Psoas muscle (tissue), 8 donors: ENCODE measurements at places on chromosomes 5 and 9. TPM values are rescaled to one million over a fixed set of nuclear protein-coding genes. Genes with fewer than 3 reads are reported as not detected.
A peak's percentile ranks its signal among the peaks of the same experiment; 100 is the strongest.

The ZFP2 gene
- 4.4 TPM for polyA plus RNA-seq

The HTR4 gene
- polyA plus RNA-seq: not detected

The PPP3R2 gene
- polyA plus RNA-seq: not detected

DNA sequence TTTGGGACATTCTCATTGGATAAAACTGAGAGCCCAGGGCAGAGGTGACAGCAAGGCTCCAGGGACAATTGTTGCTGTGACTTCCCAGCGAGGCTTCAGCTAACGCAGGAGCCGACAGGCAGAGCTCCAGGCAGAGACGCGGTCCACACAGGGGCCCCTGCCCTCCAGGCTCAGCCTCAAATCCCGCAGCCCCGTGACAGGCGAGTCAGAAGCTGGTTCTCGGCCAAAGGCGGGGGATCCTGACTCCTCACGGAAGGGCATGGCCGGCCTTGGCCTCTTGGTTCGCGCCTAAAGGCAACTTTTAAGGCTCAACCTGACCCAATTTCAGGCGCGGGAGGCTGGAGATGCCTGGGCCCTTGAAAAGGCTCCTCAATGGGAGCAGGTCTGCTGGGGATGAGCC lies 21.3 kb downstream of the SLC12A7 start:
- no peak overlapping the region for H3K4me3 ChIP-seq
- no peak overlapping the region for H3K27ac ChIP-seq
- peaks cover 2% of the 10 kb centered on the region for H3K27me3 ChIP-seq
- H3K4me1 ChIP-seq: no peaks in the 10 kb centered on the region
- peaks cover 4% of the 10 kb centered on the region for H3K36me3 ChIP-seq

DNA sequence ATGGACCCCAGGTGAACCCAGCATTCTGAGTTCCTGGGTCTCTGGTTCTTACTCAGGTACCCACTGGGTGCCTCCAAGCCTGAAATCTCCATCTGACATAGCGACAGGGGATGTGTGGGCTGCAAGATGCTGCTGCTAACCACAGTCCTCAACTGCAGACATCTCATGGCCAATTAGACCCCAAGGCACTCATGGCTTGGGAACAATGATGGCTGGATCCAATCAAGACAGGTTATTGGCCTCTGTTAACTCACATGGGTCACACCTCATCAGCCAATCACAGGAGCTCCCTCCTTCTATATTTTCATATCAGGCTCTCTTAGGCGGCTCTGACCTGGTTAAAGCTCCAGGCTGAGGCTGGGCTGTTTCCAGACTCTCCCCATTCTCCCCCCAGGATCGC lies 57.0 kb downstream of the CXXC5 start:
- H3K36me3 ChIP-seq: no peaks in the 10 kb centered on the region
- H3K27me3 ChIP-seq: peaks cover 10% of the 10 kb centered on the region
- DNase-seq: no peak
- no peak overlapping the region for H3K27ac ChIP-seq

DNA sequence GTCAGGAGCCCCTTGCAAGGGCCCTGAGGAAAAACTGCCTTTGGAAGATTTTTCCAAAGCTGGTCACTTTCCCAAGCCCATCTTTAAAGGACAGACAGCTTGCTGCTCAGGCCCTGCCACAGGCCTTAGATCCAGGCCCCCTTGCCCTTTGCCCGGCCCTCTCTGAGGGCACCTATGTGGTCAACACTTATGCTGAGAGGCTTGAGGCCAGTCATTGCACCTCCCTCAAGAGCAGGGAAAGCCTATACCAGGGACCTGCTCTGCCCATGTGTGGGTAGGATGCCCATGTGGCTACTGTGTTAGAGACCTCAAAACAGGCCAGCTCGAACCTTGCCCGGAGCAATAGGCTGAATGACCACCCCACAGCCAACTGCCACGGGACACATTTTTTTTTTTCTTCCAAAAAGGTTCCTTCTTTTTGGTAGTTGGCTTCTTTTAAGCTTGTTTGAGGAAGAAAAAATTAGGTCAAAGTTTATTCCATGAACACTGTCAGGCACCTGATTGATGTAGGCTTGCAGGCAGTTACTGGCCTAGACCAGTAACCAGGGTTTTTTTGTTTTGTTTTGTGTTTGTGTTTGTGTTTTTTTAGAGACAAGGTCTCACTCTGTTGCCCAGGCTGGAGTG lies 3.8 kb downstream of the TCF7 start:
- H3K27ac ChIP-seq: no peak overlapping the region
- DNase-seq: no peak
- peaks cover 9% of the 10 kb centered on the region for H3K4me1 ChIP-seq
- H3K27me3 ChIP-seq: no peaks in the 10 kb centered on the region

GRCh38 chr5:9927521-9927997 lies 297.4 kb upstream of the TAS2R1 start:
- no peaks in the 10 kb centered on the region for H3K4me1 ChIP-seq
- no peaks in the 10 kb centered on the region for H3K36me3 ChIP-seq
- peaks cover 2% of the 10 kb centered on the region for H3K27me3 ChIP-seq
- no peak overlapping the region for H3K4me3 ChIP-seq
- no peak overlapping the region for H3K27ac ChIP-seq

- no peak overlapping the region for H3K27ac ChIP-seq
- H3K36me3 ChIP-seq: no peaks in the 10 kb centered on the region
- DNase-seq: no peak
- H3K4me3 ChIP-seq: no peak overlapping the region
- H3K4me1 ChIP-seq: no peaks in the 10 kb centered on the region
These were observed 28.4 kb upstream of the FAM120A start for GRCh38 chr9:93422977-93423616.

DNA sequence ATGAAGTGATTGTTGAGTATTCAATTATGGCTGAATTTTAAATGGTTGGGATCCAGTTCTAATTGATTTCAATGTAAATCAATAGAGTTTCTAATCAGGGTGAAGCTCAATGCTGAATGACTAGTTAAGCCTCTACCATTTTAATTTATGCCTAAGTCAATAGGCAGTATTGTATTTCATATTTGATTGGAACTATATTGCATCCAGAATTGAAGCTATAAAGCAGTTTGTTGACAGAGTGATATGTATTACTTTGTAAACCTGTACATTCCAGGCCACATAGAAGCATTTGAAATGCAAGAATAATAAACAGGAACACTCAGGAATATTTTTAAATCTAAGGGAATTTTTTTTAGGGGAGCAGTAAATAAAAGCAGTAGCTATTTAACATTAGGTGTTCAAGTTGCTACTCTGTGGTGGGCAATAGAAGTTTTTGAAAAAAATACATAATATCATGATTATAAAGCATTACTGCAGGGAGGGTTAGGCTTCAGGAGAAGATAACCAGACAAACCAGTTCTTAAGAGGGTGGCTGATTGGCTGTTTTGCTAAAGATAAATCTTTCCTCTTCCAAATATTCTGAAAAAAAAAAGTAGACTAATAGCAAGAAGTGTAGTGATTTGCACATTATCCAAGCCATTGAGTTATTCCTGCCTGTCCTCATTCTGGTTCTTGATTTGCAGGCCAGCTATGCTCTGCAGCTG lies 492.0 kb upstream of the MEF2C start:
- H3K4me3 ChIP-seq: no peak overlapping the region
- DNase-seq: no peak
- H3K27ac ChIP-seq: no peak overlapping the region
- H3K27me3 ChIP-seq: no peaks in the 10 kb centered on the region
- H3K4me1 ChIP-seq: no peaks in the 10 kb centered on the region

- no peak for DNase-seq
- no peaks in the 10 kb centered on the region for H3K36me3 ChIP-seq
These were observed 585.8 kb upstream of the SEMA6A start for GRCh38 chr5:117160391-117160790.

DNA sequence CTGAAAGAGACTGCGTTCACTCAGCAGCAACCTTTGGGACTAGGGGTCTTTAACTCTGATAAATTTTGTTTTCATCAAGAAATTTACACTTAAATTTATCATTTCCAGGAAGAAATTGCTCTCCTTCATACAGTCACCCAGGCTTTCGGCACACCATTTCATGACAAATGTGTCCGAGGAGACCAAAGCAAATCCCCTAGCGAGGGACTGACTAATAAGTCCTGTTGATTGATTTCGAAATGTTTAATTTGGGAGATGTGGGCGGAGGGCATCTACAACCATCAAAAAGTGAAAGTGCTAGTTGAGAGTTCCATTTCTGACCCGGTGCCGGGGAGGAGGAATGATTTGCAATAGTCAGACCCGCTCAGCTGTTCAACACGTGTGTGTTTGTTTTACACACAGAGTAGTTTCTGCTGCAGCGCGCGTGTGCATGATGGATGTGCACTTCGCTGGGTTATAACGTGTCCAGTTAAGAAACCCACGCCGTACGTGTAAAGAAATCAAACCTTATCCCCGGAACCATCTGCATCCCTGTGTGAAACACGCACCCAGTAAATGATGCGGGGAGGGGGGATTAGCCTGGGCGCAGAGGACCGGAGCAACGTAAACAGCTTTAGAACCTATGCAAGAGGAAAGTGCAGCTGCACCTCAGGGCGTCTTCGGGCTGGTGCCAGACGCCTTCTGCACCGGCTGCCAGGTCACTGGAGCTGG lies 845 bp upstream of the NR4A3 start:
- H3K27me3 ChIP-seq: peaks cover 7% of the 10 kb centered on the region
- no peaks in the 10 kb centered on the region for H3K36me3 ChIP-seq
- peak overlapping the region; percentile 99 for H3K27ac ChIP-seq

DNA sequence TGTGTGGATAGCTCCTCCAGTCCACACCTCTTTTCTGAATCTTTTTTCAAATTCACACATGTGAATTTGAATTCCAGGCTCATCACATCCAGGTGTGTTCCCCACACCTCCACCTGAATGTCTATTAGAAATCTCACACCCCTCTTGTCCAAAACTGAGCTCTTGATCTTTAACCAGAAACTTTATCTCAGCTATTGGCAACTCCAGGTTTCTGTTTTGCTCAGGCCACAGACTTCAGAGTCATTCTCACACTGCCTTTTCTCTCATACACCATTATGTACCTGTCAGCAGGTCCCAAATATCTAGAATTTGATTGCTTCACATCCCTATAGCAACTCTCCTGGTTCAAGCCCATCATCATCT lies 11.6 kb downstream of the NIPSNAP3B start:
- peak overlapping the region; percentile 81 for H3K27ac ChIP-seq
- DNase-seq: no peak
- H3K4me1 ChIP-seq: peaks cover 52% of the 10 kb centered on the region
- peak overlapping the region; percentile 52 for H3K4me3 ChIP-seq
- H3K36me3 ChIP-seq: no peaks in the 10 kb centered on the region
- H3K27me3 ChIP-seq: no peaks in the 10 kb centered on the region

GRCh38 chr5:141908796-141909195 lies 14.9 kb upstream of the DELE1 start:
- no peak overlapping the region for H3K27ac ChIP-seq
- H3K36me3 ChIP-seq: no peaks in the 10 kb centered on the region
- no peak for DNase-seq
- no peak overlapping the region for H3K4me3 ChIP-seq
- H3K27me3 ChIP-seq: no peaks in the 10 kb centered on the region

GRCh38 chr5:135835766-135836165 lies 1.3 kb downstream of the SLC25A48 start:
- DNase-seq: no peak
- peaks cover 11% of the 10 kb centered on the region for H3K27me3 ChIP-seq
- H3K4me1 ChIP-seq: peaks cover 5% of the 10 kb centered on the region
- no peak overlapping the region for H3K27ac ChIP-seq
- H3K36me3 ChIP-seq: no peaks in the 10 kb centered on the region
- no peak overlapping the region for H3K4me3 ChIP-seq
